ENCODE measurements at places on chromosomes 13 and 19. TPM values are rescaled to one million over a fixed set of nuclear protein-coding genes. Genes with fewer than 3 reads are reported as not detected.

Gene PRRG2
- total RNA-seq, result 0.84 TPM

Gene ZNF492
- 1.2 TPM for total RNA-seq

Gene ATXN8OS
- not detected for total RNA-seq

Gene TEKTIP1
- 10.9 TPM for total RNA-seq

Gene DHRS12
- 25.9 TPM for total RNA-seq

Gene ZNF814
- total RNA-seq, result 12.9 TPM

Gene ZNF549
- 5.2 TPM for total RNA-seq

Gene DNM2
- 269 TPM for total RNA-seq

Gene SLITRK6
- not detected for total RNA-seq

Gene C19orf38
- total RNA-seq, result 0.49 TPM

Gene FFAR3
- total RNA-seq, result 1.7 TPM

Gene FLT1
- 0.89 TPM for total RNA-seq

Gene PRR22
- total RNA-seq, result 3.5 TPM

Gene SYNE4
- 1.5 TPM for total RNA-seq

Gene SPRED3
- 1.3 TPM for total RNA-seq

Gene ICAM5
- 0.20 TPM for total RNA-seq

Gene BEST2
- total RNA-seq, result not detected

Gene LAMP1
- total RNA-seq, result 86.9 TPM

Gene USHBP1
- not detected for total RNA-seq

Gene GJA3
- not detected for total RNA-seq

Gene CDC42EP5
- total RNA-seq, result not detected

Gene CEACAM5
- total RNA-seq, result not detected

Gene IFNL4
- not detected for total RNA-seq

Gene ZNF439
- total RNA-seq, result 6.0 TPM

Gene PRODH2
- not detected for total RNA-seq

Gene TUBA3C
- total RNA-seq, result not detected

Gene ADAMTSL5
- 2.1 TPM for total RNA-seq

Gene SYCN
- not detected for total RNA-seq

Gene RNF225
- total RNA-seq, result 0.39 TPM

Gene APOC4
- not detected for total RNA-seq

Gene FOSB
- total RNA-seq, result 731 TPM

Gene KCTD15
- 1.3 TPM for total RNA-seq

Gene OR4F17
- not detected for total RNA-seq

Gene CIRBP
- 497 TPM for total RNA-seq

All from CD4-positive, CD25-positive, alpha-beta regulatory T cell (primary cell).